ENCODE measurements at places on chromosomes 13 and 19. TPM values are rescaled to one million over a fixed set of nuclear protein-coding genes. Genes with fewer than 3 reads are reported as not detected.

GFY gene
- total RNA-seq: not detected

KLK14 gene
- total RNA-seq: 0.37 TPM

ARRDC5 gene
- 0.35 TPM for total RNA-seq

HOMER3 gene
- total RNA-seq: 32.1 TPM

ZNF285 gene
- 2.1 TPM for total RNA-seq

MYBPC2 gene
- not detected for total RNA-seq

SGCG gene
- total RNA-seq: 2.5 TPM

RETN gene
- 3.6 TPM for total RNA-seq

ZNF625 gene
- 6.4 TPM for total RNA-seq

NDUFA13 gene
- 303 TPM for total RNA-seq

COL4A1 gene
- total RNA-seq: 418 TPM

LGALS7B gene
- total RNA-seq: not detected

BIVM gene
- 16.9 TPM for total RNA-seq

GPR18 gene
- 0.55 TPM for total RNA-seq

GRCh38 chr19:55694241-55694655 is 19.2 kb downstream of the EPN1 start:
- DNase-seq: no peak
- no peak overlapping the region for H3K27ac ChIP-seq
- H3K27me3 ChIP-seq: no peaks in the 10 kb centered on the region
- no peak overlapping the region for H3K4me3 ChIP-seq
- H3K4me1 ChIP-seq: no peaks in the 10 kb centered on the region
- H3K36me3 ChIP-seq: peaks cover 100% of the 10 kb centered on the region

DNA sequence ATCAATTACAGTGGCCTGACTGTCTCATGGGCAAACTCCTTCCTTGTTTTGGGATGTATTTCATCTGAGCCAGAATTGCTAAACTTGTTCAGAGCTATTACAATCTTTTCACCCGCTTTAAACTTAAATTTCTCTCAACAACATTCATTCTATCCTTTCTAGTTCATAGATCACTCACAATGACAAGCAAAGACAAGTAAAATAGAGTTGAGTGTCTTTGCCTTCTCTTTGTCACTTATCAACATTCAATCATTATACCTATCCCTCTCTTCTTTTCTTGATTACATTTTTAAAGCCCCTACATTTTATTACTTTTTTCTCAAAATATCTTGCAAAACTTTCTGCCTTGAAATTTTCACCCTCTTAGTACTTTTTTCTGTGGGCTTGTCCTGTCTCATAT is 1113.1 kb downstream of the PCDH17 start:
- H3K36me3 ChIP-seq: no peaks in the 10 kb centered on the region
- no peak for DNase-seq
- no peaks in the 10 kb centered on the region for H3K4me1 ChIP-seq
- no peaks in the 10 kb centered on the region for H3K27me3 ChIP-seq
- H3K4me3 ChIP-seq: no peak overlapping the region

DNA sequence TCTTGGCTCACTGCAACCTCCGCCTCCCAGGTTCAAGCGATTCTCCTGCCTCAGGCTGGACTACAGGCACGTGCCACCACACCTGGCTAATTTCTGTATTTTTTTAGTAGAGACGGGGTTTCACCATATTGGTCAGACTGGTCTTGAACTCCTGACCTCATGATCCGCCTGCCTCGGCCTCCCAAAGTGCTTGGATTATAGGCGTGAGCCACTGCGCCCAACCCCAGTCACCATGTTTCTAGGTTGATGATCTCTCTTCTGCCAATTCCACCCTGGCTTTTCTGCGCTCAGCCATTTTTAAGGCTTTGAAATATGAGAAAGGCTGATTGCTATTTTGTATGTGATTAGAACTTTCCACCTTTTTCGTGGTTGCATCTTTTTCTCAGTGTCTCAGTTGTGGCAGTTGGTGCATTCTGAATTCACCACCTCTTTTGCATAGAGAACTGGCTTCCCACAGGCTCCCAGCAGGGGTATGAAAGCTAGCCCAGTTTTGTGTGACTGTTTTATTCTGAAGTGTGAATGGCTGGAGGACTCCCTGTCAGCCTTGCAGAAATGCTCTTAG is 15.5 kb downstream of the CEACAM1 start:
- H3K36me3 ChIP-seq: peaks cover 52% of the 10 kb centered on the region
- no peaks in the 10 kb centered on the region for H3K27me3 ChIP-seq
- no peak overlapping the region for H3K27ac ChIP-seq
- H3K4me1 ChIP-seq: no peaks in the 10 kb centered on the region
- DNase-seq: no peak

DNA sequence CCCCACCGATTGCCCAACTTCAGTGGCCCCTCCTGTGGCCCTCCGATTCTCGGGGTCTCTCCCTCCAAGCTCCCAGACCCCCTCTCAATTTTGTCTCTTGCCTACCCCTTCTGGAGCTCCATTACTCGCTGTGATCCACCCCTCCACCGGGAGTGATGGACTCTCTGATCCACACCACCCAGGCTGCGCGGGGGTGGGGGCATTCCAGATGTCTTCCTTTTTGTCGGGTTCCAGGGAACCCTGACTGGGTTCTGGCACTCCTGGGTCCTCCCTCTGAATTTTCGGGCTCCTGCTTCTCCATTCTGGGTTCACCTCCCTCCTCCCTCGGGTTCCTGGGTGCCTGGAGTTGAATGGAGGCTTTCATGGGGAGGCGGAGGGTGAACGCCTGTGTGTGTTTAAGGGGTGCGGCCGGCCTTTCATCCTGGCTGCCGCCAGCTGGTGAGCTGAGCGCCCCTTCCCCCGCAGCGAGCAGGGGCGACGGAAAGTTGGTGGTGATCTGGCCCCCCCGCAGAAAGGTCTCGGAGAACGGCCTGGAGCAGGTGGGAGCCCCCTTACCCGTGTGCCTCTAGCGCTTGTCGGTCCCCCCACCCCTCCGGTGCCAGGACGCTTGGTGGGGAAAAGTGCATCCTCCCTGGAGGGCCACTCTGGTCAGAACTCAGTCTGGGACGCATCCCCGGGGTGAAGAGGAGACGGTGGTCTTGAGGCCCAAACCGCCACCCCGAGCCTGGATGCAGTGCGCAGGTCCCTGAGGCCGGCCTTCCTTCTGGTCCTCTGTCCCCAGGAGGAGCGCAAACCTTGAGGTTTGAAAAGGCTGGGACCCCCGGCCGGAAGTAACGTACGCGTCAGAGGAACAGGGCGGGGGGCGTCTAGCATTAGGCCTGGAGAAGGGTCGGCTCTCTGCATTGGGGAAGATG is 1.6 kb downstream of the MISP3 start:
- peaks cover 14% of the 10 kb centered on the region for H3K27me3 ChIP-seq
- peak overlapping the region; percentile 76 for H3K4me3 ChIP-seq
- DNase-seq: no peak
- no peaks in the 10 kb centered on the region for H3K36me3 ChIP-seq

DNA sequence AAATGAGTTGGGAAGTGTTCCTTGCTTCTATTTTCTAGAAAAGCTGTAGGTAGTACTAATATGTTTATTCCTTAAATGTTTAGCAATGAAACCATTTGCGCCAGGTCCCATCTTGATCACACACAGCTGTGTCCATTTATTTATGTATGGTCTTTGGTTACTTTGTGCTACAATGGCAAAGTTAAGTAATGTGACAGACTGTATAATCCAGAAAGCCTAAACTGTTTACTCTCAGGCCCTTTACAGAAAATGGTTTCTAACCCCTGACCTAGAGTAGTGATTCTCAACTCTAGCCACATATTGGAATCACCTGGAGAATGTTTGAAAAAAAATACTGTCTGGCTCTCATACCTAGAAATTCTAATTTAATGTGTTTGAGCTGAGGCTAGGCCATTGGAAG is 21.3 kb downstream of the SLC46A3 start:
- no peaks in the 10 kb centered on the region for H3K36me3 ChIP-seq
- no peak overlapping the region for H3K27ac ChIP-seq
- no peak overlapping the region for H3K4me3 ChIP-seq
- no peaks in the 10 kb centered on the region for H3K27me3 ChIP-seq
- no peak for DNase-seq
- no peaks in the 10 kb centered on the region for H3K4me1 ChIP-seq

- H3K36me3 ChIP-seq: peaks cover 29% of the 10 kb centered on the region
- DNase-seq: no peak
- H3K27ac ChIP-seq: no peak overlapping the region
- no peaks in the 10 kb centered on the region for H3K27me3 ChIP-seq
- H3K4me1 ChIP-seq: peaks cover 10% of the 10 kb centered on the region
Observed at GRCh38 chr13:97342136-97342535, 91.8 kb upstream of the RAP2A start.

GRCh38 chr19:28436320-28436719 is 776.6 kb downstream of the UQCRFS1 start:
- DNase-seq: no peak
- no peak overlapping the region for H3K27ac ChIP-seq
- H3K27me3 ChIP-seq: no peaks in the 10 kb centered on the region

DNA sequence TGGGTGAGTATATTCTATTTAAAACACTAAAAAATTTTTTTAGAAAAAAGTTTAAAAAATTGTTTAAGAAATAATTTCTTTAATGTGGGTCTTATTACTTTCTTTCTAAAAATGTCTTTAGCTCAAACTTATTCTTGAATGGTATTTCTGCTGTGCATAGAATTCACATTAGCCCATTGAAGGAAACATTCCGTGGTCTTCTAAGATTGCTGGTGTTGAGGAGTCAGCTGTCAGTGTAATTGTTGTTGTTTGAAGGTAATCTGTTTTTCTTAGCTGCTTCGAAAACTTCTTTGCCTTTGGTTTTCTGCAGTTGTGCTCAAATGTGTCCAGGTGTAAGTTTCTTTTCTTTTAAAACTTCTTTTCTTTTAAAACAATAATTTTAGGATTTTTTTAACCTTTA is 85.4 kb upstream of the KLF12 start:
- H3K27ac ChIP-seq: no peak overlapping the region
- no peak overlapping the region for H3K4me3 ChIP-seq
- no peaks in the 10 kb centered on the region for H3K36me3 ChIP-seq
- DNase-seq: no peak

DNA sequence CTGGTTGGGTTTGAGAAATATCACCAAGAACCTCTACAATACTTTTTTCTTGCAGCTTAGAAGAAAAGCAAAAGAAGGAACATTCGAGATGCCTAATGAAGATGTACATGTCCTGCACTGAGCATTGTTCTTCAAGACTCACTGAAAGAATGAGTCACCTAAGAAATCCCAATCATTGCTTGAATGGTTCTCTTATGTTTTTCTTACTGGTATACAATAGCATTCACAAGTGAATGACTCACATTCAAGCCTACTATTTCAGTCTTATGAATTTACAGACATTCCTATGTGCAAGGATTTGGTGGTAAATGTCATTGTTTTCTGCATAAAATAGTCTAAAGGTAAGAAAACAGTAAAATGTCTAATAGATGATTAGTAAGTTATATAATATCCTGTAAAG is 594.6 kb downstream of the PCDH9 start:
- no peaks in the 10 kb centered on the region for H3K36me3 ChIP-seq
- no peak overlapping the region for H3K4me3 ChIP-seq
- no peak for DNase-seq

GRCh38 chr13:93316841-93317240 is 90.2 kb downstream of the GPC6 start:
- H3K27ac ChIP-seq: no peak overlapping the region
- no peaks in the 10 kb centered on the region for H3K36me3 ChIP-seq
- no peaks in the 10 kb centered on the region for H3K4me1 ChIP-seq
- no peaks in the 10 kb centered on the region for H3K27me3 ChIP-seq
- DNase-seq: no peak
- no peak overlapping the region for H3K4me3 ChIP-seq

- H3K27ac ChIP-seq: peak overlapping the region; percentile 88
- no peaks in the 10 kb centered on the region for H3K27me3 ChIP-seq
- peaks cover 16% of the 10 kb centered on the region for H3K4me1 ChIP-seq
- H3K36me3 ChIP-seq: no peaks in the 10 kb centered on the region
- no peak overlapping the region for H3K4me3 ChIP-seq
Observed at GRCh38 chr19:44684892-44685863, 13.8 kb upstream of the CEACAM16 start.

DNA sequence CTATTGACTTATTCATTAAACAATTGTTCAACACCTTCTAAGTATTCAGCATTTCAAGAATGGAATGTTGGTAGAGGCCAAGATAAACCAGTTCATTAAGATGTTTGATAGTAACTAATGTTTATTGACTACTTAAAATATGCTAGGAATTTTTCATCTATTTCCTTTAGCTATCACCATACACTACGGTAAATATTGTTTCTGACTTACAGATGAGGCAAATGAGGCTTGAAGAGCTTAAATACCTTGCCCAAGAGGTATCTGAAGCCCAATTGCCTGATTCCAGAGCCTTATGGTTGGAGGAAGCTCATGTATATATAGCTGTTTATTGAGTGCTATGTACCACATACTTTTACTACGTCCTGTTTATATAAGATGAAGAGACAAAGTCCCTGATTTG is 286.2 kb downstream of the NDFIP2 start:
- no peak for DNase-seq
- H3K27me3 ChIP-seq: no peaks in the 10 kb centered on the region
- no peak overlapping the region for H3K27ac ChIP-seq
- no peak overlapping the region for H3K4me3 ChIP-seq
- no peaks in the 10 kb centered on the region for H3K36me3 ChIP-seq

DNA sequence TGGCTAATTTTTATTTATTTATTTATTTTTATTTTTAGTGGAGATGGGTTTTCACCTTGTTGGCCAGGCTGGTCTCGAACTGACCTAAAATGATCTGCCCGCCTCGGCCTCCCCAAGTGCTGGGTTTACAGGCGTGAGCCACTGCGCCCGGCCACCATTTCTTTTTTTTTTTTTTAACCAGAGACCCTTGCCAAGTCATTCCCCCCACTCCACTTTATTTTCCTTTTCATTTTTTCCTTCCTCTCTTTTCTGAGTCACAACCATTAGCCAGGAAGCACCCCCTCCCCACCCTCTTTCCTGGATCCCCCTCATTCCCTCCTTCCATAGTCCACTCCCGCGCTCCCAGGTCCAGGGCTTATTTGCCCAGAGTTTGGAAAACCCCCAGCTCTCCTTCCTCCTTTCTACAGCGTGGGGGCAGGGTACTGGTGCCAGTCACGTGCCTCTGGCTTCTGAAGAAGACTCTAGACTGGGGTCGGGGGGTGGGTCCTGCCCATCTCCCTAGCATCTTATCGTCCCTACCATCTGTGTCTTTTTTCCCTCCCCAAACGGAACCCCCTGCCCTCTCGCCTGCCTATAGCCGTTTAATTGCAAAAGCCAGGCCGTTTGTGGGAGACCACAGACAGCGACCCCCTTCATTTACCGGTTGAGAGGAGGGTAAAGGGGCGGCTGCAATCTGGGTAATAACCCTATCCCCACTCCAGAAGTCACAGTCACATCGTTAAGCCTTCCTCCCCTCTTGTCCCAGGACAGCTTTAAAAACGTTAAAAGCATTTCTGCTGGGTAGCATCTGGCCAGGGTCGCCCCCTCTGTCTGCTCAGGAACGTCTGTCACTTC is 1.1 kb upstream of the CALR start:
- H3K4me1 ChIP-seq: peaks cover 61% of the 10 kb centered on the region
- peak overlapping the region; percentile 93 for H3K27ac ChIP-seq
- H3K4me3 ChIP-seq: peak overlapping the region; percentile 89
- H3K36me3 ChIP-seq: peaks cover 4% of the 10 kb centered on the region
- peak; percentile 73 for DNase-seq

GRCh38 chr19:38512277-38512676 is 78.8 kb downstream of the RYR1 start:
- H3K36me3 ChIP-seq: no peaks in the 10 kb centered on the region
- DNase-seq: no peak
- no peak overlapping the region for H3K4me3 ChIP-seq
- no peak overlapping the region for H3K27ac ChIP-seq
- no peaks in the 10 kb centered on the region for H3K4me1 ChIP-seq
- H3K27me3 ChIP-seq: peaks cover 34% of the 10 kb centered on the region

- peaks cover 52% of the 10 kb centered on the region for H3K4me1 ChIP-seq
- H3K27ac ChIP-seq: peak overlapping the region; percentile 100
- no peaks in the 10 kb centered on the region for H3K27me3 ChIP-seq
- no peak for DNase-seq
Observed at GRCh38 chr19:40424637-40425449, 949 bp downstream of the SERTAD1 start.

GRCh38 chr19:1067341-1067957 is 482 bp downstream of the ARHGAP45 start:
- H3K4me3 ChIP-seq: peak overlapping the region; percentile 85
- no peak for DNase-seq
- peaks cover 19% of the 10 kb centered on the region for H3K36me3 ChIP-seq
